ENCODE measurements at places on chromosomes 5 and 9. TPM values are rescaled to one million over a fixed set of nuclear protein-coding genes. Genes with fewer than 3 reads are reported as not detected.

The PCDHAC1 gene
- total RNA-seq = 1.1 TPM

The TNC gene
- 1.2 TPM for total RNA-seq

The PCDHA9 gene
- not detected for total RNA-seq

The OLFML2A gene
- total RNA-seq = 18.2 TPM

The MARCOL gene
- total RNA-seq = not detected

The CARD9 gene
- 1.2 TPM for total RNA-seq

The CTNND2 gene
- total RNA-seq = not detected

The CD14 gene
- total RNA-seq = 5.6 TPM

The PJA2 gene
- total RNA-seq = 19.0 TPM

The KCNV2 gene
- total RNA-seq = not detected

The STPG3 gene
- total RNA-seq = not detected

The SELENOP gene
- 0.42 TPM for total RNA-seq

The PLEKHG4B gene
- 0.78 TPM for total RNA-seq

The KCNN2 gene
- total RNA-seq = not detected

The MCIDAS gene
- 2.5 TPM for total RNA-seq

The GRM6 gene
- total RNA-seq = not detected

The NDST1 gene
- 59.2 TPM for total RNA-seq

The DPP7 gene
- total RNA-seq = 112 TPM

The CBY3 gene
- not detected for total RNA-seq

The PCDHGA11 gene
- 0.02 TPM for total RNA-seq

The HAPLN1 gene
- total RNA-seq = not detected

The RLN2 gene
- total RNA-seq = not detected

All from A549 treated with CpdA at 1 μM for 4 hours (cell line).